NCI-H1694 treated with DMSO at 0.1 percent for 48 hours (cell line): ENCODE measurements at places on chromosomes 12 and 14.

DNA sequence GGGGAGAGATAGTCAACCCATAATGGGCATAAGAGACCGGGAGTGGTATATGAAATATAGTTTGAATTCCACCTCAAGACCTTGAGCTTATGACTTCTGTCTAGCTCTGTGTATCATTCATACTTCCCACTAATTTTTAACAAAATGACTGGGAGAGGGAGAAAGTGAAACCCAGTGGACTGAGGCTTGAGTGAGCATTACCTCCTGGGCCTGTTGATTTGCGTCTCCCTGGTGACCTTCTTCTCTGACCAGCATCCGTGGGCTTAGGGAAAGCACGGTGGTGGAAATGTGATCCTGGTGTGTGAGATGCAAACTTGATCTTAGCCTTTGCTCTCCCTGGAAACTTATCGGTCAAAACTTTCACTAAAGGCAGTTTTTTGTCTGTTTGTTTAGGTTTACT, 207.9 kb upstream of the BCL2L14 start:
- DNase-seq: no peak

- no peak for DNase-seq
Observed at GRCh38 chr12:61043838-61044237, 1216.4 kb upstream of the USP15 start.

- DNase-seq: no peak
Observed at GRCh38 chr12:66071549-66071948, 59.0 kb downstream of the LLPH start.

- DNase-seq: no peak
Observed at GRCh38 chr14:39459795-39460478, 27.7 kb upstream of the FBXO33 start.

DNA sequence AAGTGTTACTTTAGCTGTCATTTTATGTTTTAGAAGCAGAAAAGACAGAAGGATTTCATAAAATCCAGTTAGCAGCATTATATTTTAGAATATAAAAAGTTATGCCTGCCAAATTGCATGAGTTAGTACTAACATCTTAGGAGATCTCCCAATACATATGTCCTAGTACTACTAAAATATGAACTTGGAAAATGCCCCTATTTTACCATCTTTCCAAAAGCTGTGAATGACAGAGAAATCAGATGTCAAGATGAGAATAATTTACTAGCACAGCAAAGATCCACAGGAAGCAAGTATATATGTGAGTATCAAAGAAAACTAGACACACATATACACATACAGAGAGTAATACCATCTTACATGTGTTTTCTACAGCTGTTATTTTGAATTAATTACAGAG, 196.9 kb downstream of the CPNE8 start:
- DNase-seq: no peak

DNA sequence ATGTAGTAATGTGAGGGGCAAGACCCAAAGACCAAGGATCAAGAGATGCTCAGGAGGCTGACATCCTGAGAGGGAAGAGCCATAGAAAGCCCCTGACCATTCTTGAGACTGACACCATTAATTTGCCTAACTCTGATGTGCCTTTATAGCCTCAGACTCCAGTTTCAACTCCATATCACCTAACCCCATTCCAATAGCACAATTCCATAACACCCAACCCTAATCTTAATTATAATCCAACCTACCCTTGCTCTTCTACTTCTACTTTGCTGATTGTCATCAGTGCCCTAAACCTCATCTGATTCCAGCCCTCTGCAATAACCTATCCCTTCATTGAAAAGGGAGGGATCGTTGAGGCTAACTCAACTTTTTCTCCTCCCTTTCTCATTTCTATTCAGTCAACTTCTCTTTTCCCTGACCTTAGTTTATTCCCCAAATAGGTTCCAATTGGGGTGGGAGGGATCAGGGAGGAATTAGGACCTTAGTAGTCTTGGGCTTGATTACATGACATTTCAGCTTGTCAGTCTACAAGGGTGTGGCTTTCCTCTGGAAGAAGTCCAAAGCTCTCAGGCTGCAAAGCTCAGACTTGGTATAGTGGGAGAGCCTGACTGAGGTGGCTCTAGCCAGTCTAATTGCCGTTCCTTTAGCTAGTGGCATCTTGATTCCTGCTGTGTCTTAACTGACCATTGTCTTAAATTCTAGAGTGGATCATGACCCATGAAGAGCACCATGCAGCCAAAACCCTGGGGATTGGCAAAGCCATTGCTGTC, 3.1 kb downstream of the PFKM start:
- DNase-seq: no peak

GRCh38 chr14:24207104-24207551, 1.6 kb downstream of the TSSK4 start:
- no peak for DNase-seq

- DNase-seq: peak; percentile 84
Observed at GRCh38 chr12:103334466-103334865, 161.3 kb downstream of the C12orf42 start.

DNA sequence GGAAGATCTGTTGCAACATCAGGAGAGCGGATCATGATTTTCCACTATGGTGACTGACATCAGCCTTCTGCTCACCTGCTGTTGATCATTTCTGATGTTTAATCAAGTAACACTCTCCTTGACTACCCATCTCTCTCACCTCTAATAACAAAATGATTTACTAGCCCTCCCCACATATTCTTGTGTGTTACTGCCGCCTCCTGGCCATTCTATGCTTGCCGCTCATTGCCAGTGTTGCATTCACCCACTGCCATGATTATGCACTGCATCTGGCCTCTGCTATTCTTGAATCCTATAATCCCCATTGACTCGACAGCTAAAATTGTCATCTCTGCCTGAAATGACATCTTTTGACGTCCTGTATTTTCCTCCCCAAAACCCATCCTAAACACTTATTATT, 113.8 kb downstream of the RERGL start:
- DNase-seq: no peak

DNA sequence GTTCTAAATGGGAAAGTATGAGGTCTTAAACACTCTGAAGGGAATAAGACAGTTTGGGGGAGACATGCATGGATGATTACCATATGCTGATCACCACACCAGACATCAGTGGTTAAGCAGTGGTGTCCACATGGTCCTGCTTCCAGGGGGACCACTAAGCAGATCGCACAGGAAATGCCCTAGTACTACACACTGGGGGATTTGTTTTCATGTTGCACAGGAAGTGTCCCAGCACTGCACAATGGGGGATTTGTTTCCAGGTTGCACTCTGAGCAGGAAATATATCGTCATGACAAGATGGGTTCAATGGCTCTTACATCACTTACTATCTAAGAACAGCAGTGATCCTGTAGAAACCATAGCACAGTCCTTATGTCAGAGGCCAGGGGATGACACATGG, 245.5 kb downstream of the BCL11B start:
- DNase-seq: no peak

DNA sequence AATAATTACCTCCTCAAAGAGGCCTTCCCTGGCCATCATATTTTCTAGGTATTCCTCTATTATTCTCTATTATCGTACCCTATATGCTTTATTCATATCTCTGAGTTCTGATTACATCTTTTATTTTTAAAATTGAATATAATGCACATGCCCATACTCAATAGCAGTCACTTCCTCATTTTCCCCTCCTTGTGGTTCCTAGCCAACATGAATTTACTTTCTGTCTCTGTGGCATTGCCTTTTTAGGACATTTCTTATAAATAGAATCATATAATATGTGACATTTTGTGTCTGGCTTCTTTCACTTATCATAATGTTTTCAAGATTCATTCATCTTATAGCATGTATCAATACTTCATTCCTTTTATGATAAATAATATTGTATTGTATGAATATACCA, 74.4 kb upstream of the TRHDE start:
- no peak for DNase-seq

DNA sequence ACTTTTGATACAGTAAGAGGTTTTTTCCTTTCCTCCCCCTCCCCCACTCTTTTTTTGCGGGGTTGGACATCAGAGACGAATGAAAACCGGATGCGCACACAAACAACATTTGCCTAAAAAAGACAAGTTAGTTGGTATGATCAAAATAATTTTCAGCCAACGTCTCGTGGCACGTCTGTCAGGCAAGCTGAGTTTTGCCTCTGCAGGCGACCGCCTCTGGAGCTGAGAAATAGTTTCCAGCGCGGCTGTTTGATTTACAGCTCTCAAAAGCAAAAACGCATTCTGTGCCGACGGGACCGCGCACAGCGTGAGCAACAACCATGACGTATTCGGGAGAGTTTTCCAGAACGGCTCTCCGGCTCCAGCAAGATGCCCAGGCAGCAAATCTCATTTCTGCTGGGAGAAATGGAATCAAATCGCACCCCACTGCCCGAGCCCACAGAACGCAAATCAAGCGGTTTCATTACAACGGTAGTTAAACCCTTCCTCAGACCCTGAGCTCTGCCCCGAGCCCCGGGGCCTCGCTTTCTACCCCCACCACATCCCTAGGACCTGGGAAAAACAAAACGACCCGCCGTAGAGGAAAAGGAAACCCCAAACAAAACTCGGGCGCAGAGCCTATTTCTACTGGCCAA, 14.2 kb upstream of the CALM1 start:
- no peak for DNase-seq

DNA sequence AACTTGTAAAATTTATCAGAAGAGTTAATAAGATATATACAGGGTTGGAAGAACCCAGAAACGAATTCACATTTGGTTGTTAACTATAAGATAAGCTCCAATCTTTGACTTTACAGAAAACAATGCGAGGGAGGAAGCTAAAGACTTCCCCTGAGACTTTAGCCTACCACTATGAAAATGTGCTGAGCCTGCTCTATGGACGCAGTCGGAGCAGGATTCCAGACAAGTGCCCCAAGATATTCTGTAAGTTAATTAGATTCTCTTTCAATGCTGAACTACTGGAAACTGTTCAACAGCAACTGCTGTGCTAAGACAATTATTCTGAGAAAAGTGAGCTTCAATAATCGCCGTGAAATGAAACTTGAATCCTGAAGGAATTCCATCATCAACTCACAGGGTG, 8.3 kb upstream of the LRRC10 start:
- DNase-seq: no peak

DNA sequence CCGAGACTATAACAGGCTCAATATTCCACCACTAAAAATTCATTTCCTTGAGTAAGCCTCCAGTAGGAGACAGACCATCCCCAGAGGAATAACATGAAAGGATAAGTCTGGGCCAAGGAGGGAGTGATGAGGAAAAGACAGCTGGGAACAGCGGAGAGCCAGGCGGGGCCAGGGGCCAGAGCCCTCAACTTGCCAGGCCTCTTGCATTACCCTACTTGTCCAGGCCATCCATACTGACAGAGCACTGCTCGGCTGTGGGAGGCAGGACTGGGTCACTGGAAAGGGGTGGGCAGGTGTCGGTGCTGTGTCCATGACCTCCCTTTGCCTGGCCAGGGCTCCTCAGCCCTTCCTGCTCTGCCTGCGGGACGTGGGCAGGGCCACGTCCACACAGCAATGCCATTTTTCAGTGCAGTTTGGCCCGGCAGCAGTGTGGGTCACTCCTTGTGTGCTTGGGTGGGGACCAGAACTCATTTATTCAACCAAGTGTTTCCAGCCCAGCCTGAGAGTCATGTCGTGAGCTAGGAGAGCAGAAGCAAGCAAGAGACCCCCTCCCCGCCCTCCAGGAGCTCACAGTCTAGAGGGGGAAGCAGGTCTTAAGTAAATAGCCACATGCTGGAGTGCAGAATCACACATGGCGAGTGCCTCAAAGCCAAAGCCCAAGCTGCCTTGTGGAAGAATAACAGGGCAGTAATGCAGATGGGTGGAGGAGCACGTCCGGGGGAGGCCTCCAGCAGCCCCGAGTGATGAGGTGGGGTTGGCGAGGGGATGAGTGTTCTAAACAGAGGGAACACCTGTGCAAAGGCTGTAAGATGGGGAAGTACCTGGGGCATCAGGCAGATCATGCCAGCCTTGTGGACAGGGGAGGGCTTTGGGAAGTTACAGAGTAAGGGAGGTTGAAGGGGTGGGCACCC, 8.9 kb upstream of the FAIM2 start:
- DNase-seq: no peak

- no peak for DNase-seq
Observed at GRCh38 chr12:9760699-9761418, at the start of gene CD69. Gene CD69 (minus strand): TSS chr12:9760901. CDS start chr12:9760820, 81 bp downstream.

GRCh38 chr14:65906344-65906743, 493.8 kb downstream of the FUT8 start:
- DNase-seq: peak; percentile 16

DNA sequence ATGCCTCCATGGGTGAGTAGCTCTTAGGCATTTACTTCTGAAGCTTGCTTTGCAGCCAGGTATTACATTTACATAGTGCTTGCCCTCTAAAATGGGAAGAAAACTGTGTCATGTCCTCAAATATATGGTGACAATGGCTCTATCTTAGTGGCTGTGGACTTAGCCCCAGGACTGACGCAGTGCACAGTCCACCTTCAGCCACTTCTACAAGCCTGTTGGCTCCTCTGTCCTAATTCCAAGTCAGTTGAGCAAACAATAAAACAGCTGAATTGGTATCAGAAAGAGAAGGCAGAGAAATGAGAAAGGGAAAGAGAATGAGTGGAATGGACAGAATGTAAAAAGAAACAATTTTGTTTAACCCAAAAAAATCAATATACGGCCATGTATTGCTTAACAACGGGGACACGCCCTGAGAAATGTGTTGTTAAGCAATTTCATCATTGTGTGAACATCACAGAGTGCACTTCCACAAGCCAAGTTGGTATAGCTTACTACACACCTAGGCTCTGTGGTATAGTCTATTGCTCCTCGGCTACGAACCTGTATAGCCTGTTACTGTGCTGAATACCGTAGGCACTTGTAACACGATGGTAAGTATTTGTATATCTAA, 93.5 kb downstream of the GRIN2B start:
- DNase-seq: no peak

DNA sequence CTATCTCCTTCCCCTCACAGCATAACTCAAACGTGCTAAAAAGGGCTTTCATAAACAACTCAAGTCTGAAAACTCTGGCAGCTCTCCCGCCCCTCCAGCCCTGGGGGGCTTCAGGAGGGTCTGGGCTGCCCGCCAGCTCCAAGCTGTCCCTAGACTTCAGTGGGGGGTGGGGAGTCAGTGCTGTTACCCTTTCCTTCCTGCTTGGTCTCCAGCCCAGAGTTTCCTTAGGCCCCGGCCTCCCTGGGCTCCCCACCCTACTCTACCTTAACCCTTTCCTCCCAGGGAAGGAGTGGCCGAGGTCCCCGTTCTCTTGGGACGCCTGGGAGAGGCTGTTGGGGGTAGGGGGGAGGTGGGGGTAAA, 530 bp upstream of the NYNRIN start:
- DNase-seq: peak; percentile 26

- DNase-seq: no peak
Observed at GRCh38 chr12:42448841-42449240, 122.9 kb downstream of the PPHLN1 start.

- no peak for DNase-seq
Observed at GRCh38 chr14:46951103-46951502, 299.5 kb upstream of the RPL10L start.

DNA sequence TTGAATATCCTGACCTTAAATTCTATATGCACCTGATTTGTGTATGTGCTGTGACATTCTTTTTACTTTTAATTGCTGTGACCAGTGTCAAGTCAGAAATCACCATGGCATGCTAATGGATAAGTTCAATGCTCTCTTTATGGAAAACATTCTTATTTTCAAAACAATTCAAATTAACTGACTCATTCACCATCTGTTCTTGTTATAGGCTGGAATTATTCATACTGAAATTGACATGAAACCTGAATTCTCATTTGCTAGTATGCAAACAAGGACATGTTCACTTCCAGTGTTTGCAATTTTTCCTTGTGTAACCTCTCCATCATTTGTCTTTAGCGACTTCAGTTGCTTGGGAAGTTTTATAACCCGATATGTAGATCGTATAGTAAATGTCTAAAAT, at the start of gene TAS2R30:
Gene TAS2R30, minus strand, starts transcription at position 340 of the 400 bp plus-strand sequence. CDS start 400 bp downstream, outside the sequence.
- peak; percentile 25 for DNase-seq

- no peak for DNase-seq
Observed at GRCh38 chr14:58797010-58797429, 159.3 kb downstream of the DACT1 start.
